ENCODE measurements at places on chromosomes 2 and 18.

DNA sequence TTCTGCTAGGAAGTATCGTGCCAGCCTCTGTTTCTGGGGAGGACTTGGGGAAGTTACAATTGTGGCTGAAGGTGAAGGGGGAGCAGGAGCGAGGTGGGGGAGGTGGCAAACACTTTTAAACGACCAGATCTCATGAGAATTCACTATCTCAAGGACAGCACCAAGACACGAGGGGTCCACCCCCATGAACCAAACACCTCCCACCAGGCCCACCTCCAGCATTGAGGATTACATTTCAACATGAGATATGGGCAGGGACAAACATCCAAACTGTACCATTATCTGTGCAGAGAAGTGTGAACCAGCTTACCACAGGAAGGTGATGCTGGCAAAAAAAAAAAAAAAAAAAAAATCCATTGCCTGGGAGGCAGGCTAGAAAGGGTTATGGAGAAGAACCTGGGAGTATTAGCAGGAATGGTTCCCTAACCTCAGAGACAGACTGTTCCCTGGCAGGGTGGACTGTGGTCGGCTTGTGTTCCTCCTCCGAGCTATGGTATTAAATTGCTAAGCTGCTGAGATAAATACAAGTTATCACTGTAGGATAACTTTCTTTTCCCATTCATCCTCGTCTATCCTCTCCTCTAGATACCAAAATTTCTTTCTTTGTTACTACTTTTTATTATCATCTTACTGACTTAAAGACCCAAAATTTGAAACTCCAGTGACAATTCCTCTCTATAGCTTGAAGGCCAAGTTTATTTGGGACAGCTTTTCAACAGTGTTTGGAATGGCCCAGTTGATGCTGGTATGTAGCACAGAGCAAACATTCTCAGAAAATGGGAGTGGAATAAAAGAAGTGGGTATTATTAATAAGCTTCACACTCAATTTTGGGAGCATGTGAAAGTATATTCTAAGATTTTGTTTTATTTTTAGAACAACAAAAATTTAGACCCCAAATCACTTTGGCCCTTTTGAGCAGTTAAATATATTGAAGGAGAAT is 73.7 kb upstream of the MAP3K20 start:
- DNase-seq, result no peak

DNA sequence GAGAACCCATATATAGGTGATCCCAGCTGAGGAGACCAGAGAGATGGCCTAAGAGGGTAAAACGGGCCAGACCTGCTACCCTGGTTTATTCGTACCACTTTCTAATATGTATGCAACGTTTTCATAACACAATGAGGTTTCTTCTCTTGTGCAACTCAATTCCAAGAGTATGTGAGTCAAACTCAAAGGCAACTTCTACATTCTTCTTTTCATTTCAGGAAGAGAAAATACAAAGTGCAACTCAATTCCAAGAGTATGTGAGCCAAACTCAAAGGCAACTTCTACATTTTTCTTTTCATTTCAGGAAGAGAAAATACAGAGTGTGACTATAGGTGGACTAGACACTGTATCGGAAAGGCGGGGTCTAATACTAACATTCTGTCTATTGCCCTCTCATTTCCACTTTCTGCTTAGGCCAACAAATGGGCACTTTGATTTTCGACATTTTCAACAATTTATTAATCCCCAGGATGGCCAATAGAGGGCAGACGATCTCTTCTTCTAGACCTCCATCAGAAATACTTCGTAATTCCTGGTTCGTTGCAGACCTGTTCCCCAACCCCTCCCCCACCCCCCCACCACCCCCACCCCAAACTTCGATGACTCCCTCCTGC is 3.7 kb upstream of the CRIM1 start:
- no peak for DNase-seq

GRCh38 chr2:102359527-102359926 is 3.9 kb downstream of the IL18R1 start:
- no peak for DNase-seq

DNA sequence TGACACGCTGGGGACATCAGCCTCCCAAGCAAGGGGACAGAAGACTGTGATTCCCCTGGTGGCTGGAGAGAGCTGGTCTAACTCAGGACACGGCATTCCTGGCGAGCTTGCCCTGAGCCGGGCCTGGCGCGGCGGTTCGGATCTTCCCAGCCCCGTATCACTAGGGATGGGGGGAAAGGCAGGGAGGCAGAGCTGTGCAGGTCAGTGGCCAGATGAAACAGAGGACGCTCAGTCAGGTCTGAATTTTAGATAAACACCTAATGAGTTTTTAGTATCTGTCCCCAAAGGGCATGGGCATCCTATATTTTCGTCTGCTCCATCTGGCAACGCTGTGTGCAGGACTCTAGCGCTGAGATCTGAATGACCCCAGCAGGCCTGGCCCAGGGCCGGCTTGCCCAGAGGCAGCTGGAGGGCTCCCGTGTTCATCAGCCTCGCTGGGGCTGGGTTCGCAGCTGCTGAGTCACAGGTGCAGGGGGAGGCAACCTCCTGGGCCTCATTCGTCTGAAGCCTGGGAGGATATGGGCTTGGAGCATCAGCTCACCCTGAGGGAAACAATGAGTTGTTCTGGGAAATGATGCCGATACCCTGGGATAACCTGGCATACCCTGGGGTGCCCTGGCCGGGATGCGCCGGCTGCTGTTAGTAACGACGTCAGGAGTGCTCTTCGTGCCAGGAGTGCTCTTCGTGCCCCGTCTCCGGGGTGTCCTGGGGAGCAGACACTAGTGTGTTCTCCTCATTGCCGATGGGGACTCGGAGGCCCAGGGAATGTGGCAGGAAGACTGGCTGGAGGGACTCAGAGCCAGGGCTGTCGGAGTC is 48.1 kb upstream of the HPCAL1 start:
- no peak for DNase-seq

Data from HS-27A (cell line).